Cerebellar nuclear complex (tissue), 1 donor: ENCODE measurements at places on chromosomes 13 and 19.

DNA sequence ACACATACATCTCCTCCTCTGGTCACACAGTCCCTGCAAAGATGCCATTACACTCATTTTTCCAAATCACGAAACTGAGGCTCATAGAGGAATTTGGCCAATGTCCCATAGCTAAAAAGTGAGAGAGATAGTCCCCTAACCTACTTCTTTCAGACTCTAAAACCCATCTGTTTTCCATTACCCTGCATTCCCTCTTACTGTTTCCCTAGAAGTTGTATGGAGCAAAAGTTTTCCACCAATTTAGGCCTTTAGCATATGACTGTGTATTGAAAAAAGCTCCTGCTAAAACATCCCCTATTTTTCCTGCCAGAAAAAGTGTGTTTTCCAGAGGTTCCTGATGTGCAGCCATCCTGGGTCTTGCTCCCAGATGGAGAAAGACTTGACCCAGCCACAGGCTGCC, 16.3 kb downstream of the SERP2 start:
- DNase-seq = no peak

- no peak for DNase-seq
Measured at GRCh38 chr19:21326169-21326568, 3.0 kb downstream of the ZNF708 start.

GRCh38 chr13:52736891-52737290, 2.7 kb downstream of the CNMD start:
- no peak for DNase-seq

DNA sequence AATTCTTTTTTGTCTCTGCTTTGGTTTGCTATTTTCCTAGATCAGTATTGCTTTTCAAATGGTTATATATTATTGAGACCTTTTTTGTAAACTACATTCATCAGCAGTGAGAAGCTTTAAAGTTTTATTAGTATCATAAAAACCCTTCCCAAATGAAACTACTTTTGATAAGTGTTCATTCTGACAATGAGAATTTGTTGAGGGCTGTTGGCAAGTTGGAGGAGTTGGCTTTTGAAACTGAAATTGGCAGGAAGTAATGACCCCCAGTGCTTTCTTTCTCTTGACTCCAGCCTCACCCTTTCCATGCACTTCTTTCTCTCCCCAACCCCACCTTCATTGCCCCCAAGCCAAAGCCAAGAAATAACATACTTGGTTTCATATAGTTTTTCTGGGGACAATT, 113.8 kb downstream of the ZIC5 start:
- no peak for DNase-seq

- no peak for DNase-seq
Measured at GRCh38 chr13:26011996-26012821, 39.6 kb downstream of the SHISA2 start.

DNA sequence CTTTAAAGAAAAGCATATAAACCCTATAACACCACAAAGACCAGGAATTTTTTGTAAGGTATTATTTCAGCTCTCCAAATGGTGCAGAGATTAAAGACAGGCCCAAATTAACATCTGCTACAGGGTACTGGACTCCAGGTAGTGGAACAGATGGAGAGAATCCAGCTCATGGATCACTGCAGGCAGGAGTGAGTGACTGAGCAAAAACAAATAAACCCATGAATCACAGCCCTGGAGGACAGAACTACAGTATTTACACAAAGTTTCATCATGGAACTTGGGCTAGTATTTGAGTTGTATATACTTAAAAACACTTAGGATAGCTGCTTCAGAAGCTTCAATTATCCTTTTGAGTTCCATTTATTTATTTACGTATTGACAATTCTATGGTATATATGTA, 132.8 kb upstream of the SPRY2 start:
- DNase-seq = peak; percentile 7

DNA sequence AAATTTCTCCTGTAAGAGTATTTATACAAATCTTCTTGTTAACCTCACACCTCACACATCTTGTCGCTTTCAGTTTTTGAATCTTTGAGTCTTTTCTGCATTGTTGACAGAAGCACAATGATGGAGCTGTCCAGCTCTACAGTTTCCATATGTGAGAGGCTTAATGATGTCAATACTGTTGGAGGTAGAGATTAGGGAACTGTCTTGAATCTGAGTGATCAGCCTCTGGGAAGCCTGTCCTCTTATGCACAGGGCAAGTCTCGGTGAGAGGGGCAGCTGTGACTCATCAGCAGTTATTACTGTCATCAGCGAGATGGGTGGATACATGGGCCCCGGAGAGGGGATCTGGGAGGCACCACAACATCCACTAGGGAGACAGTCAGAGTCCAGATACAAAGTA, 4.6 kb upstream of the ITGBL1 start:
- no peak for DNase-seq

GRCh38 chr13:73231471-73231870, 172.7 kb downstream of the KLF5 start:
- no peak for DNase-seq

DNA sequence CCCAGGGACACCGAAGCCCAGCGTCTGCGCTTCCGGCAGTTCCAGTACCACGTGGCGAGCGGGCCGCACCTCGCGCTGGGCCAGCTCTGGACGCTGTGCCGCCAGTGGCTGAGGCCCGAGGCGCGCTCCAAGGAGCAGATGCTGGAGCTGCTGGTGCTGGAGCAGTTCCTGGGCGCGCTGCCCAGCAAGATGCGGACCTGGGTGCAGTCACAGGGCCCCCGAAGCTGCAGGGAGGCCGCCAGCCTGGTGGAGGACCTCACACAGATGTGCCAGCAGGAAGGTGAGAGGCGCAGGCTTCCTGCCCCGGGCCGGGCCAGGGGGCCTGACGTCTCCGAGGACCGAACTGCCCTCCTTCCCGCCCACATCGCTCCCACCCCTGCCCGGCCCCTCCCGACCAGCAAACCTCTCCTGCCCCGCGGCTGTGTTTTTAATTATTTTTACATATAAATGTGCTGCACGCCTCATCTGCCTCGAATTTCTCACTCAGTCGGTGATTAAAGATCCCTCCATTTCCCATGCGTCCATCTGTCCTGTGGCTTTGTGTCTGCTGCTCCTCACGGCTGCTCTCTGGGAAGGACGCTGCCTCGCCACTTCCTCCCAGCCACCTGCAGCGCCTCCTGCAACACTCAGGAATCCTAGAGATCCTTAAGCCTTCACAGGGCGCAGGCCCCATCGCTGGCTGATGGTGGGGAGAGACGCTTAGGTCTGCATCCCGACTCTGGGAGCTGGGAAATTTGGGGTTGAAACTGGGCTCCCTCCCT, 4.3 kb downstream of the ZSCAN1 start:
- DNase-seq = no peak

- no peak for DNase-seq
Measured at GRCh38 chr19:54792814-54793213, 10.6 kb upstream of the KIR2DL4 start.

- no peak for DNase-seq
Measured at GRCh38 chr19:7098096-7098495, 28.6 kb downstream of the ZNF557 start.

DNA sequence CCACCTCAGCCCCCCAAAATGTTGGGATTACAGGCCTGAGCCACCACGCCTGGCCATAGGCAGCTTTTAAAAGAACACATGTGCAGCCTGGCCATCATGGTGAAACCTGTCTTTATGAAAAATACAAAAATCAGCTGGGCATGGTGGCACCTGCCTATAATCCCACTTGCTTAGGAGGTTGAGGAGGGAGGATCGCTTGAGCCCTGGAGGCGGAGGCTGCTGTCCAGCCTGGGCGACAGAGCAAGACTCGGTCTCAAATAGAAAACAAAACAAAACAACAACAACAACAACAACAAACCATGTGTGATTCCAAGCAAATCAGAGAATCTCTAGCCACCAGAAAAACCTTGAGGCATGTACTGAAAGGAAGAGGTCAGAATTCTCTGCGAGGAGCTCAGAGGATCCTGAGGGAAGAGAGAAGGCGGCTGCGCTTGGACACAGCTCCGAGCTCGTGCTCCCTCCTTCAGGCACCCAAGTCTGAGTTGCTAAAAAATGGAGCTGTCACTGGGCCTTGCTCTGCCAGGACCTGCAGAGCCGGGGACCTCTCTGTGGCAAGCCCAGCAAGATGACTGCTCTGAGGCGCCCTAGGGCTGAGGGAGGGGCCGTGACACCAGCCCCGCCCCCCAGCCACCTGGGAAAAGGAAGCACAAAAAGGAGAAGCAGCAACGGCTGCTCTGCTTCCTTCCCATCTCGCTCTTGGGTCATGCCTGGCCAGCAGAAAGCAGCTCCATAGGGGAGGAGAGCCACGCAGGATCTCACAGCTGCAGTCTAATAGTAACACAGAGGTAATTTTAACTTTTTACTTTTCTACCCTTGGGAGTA, at the start of gene ARL11:
Gene ARL11 (plus strand): TSS at position 677 of the 822 bp plus-strand sequence. CDS start 1,941 bp downstream, outside the sequence.
- DNase-seq = no peak

GRCh38 chr13:79997244-79997643, 343.7 kb downstream of the SPRY2 start:
- peak; percentile 83 for DNase-seq

GRCh38 chr19:5792224-5792623, 1.3 kb upstream of the DUS3L start:
- no peak for DNase-seq

GRCh38 chr13:26041444-26041843, 10.4 kb downstream of the SHISA2 start:
- no peak for DNase-seq

GRCh38 chr19:10823690-10824089, 12.3 kb downstream of the TMED1 start:
- DNase-seq = no peak

GRCh38 chr19:28829359-28829758, 383.6 kb downstream of the UQCRFS1 start:
- DNase-seq = no peak

DNA sequence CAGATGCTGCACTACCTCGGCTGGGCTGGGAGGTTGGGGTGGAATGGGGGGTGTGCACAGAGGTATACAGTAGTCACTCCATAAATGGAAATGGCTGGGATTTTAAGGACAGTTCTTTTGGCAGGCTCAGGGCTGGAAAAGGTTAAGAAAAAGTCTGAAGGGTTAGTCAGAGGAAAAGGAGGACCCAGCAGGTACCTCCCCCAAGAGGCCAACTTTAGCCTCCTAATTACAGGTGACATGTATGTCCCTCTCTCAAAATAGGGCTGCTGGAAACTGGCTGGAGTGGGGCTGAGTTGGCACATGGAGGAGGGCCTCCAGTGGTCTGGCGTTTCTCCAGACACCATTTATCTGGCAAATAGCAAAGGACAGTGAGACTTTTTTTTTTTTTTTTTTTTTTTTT, 994 bp downstream of the CCDC194 start:
- DNase-seq = no peak

DNA sequence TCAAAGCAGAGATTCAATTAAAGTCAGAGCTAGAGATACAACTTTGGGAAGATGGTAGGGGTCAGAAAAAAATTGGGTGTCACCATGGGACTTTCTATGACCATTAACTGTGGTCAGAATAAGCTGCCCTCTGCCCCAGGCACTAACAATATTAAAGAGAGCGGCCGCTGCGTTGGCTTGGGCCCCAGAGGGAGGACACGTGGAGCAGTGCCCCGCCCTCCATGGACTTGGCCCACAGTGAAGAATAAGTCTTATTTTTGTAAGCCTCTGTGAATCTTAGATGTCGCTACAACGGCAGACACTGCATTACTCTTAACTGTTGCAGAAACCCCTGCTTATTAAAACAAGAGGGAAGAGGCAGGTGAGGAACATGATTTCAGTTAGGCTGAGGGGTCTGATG, 172.7 kb downstream of the UQCRFS1 start:
- DNase-seq = no peak

GRCh38 chr19:27911122-27911898, 1301.6 kb downstream of the UQCRFS1 start:
- no peak for DNase-seq

DNA sequence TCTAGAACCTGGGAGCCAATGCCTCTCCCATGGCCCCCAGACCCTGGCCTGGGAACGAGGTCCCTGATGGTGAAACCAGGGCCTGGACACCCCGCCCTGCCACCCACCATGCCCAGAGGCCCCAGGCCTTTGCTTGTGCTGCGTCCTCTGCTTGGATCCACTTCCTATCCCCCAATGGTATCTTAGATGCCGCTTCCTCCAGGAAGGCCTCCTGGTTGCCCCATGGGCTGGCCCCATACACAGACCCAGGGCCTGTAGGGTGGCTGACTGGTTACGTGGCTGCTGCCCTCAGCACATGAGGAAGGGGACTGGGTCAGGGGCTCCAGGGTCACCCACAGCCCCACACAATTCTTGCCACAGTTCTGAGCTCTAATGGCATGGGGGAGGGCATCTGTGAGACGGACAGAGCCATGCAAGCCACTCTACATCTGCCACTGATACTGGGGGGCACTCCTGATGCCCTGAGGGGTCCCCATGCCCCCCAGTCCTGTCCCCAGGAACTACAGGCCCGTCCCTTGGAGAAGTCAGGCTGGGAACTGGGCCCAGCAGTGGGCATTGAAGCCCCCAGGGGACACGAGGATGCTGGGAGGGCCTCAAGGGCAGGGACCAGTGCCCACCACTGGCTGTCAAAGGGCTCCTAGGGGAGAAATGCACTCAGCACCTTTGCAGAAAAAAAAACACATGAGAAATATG, 5.0 kb downstream of the RPL36 start:
- DNase-seq = no peak

DNA sequence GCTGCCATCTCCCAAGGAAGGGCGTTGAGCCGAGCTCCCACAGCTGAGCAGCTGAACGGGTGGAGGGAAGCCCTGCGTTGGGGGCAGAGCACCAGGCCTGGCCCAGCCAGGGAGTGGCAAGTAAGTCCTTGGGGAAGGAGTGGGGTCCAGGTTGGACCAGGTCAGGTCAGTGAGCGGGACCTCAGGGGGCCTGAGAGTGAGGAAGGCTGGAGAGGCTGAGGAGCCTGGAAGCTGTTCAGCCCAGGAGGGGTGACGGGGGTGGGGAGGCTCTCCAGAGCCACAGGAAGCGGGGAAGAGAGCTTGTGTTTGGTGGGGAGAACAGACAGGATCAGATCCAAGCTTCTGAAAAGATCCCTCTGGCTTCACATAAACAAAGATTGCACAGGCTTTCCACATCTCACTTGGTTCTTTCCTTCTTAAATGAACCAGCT, 55.4 kb upstream of the ATP12A start:
- no peak for DNase-seq

GRCh38 chr19:49297403-49297802, 27.6 kb downstream of the SLC6A16 start:
- DNase-seq = no peak

- DNase-seq = no peak
Measured at GRCh38 chr13:38045278-38046048, 175.9 kb upstream of the TRPC4 start.

- DNase-seq = no peak
Measured at GRCh38 chr13:105847527-105848291, 687.8 kb downstream of the EFNB2 start.

- DNase-seq = no peak
Measured at GRCh38 chr19:17227798-17228367, 1.9 kb downstream of the OCEL1 start.
